ENCODE measurements at places on chromosomes 7 and 10.
A peak's percentile ranks its signal among the peaks of the same experiment; 100 is the strongest.

DNA sequence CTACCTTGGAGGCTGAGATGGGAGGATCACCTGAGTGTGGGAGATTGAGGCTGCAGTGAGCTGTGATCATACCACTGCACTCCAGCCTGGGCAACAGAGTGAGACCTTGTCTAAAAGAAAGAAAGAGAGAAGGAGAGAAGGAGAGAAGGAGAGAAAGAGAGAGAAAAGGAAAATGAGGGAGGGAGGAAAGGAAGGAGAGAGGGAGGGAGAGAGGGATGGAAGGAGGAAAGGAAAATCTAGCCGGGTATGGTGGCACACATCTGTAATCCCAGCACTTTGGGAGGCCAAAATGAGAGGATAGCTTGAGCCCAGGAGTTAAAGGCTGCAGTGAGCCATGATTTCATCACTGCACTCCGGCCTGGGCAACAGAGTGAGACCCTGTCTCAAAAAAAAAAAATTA, 42.9 kb upstream of the GTF2IRD1 start:
- no peak for DNase-seq

- DNase-seq: no peak
Measured at GRCh38 chr7:84568781-84569180, 374.2 kb upstream of the SEMA3A start.

DNA sequence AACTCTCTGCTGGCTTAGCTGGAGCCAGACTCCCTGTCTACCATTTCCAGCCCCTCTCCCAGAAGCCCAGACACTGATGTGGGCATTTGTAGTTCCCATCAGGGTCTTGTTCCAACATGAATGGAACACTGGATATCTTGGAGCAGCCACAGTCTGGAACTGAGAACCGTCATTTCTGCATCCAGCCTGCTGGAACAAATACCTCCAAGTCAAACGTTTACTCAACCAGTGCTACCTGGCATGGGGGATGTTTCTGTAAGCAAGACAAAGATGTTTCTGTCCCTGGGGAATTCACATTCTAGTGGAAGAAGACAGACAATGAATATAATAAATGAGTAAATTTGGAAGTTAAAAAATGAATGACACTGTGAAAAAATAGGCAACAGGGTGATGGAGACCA, 70.8 kb upstream of the ZNF438 start:
- no peak for DNase-seq

DNA sequence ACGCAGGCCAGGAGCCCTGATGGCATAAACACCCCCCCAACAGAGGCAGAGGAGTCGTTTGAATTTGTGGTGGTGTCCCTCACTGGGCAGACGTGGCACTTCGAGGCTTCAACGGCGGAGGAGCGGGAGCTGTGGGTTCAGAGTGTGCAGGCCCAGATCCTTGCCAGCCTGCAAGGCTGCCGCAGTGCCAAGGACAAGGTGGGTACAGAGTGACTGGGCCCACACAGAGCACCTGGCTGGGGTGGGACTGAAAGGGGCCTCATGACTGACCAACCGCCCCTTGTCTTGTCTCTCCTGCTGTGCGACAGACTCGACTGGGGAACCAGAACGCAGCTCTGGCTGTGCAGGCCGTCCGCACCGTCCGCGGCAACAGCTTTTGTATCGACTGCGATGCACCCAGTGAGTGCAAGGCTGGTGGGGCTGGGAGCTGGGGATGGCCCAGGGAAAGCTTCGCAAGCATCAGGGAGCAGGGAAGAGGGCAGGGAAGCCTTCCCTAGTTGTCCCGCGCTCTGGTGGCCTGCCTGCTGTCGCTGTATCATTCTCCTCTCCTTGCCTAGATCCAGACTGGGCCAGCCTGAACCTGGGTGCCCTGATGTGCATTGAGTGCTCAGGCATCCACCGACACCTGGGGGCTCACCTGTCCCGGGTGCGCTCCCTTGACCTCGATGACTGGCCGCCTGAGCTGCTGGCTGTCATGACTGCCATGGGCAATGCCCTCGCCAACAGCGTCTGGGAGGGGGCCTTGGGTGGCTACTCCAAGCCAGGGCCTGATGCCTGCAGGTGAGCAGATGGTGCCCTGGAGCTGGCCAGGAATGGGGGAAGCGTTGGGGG, 25.4 kb downstream of the GBX1 start:
- no peak for DNase-seq

GRCh38 chr10:90635111-90635765, 222.6 kb downstream of the HTR7 start:
- no peak for DNase-seq

GRCh38 chr10:21292763-21293517, 232.5 kb downstream of the SKIDA1 start:
- DNase-seq: peak; percentile 100

DNA sequence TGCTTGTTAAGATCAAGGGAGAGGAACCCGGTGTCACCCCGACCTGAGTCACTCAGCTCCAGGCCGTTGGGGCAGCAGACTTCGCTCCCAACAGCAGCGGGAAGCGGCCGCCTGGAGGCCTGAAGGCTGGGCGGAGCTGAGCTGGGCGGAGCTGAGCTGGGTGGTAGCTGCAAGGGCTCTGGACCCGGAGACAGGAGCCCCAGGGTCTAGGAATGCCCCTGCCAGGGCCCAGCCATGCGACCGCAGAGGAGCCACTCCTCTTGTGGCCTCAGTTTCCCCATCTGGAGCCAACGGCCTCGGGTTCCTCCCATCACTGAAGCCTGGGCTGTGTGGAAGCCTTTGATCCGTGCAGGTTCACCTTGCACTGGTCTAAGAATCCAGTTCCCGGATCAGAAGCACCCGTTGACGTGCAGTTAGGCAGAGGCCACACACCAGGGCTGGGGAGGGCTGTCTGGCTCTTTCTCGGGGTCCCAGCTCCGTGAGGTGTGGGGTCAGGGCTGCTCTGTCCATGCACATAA, 21.9 kb upstream of the DPYSL4 start:
- no peak for DNase-seq

GRCh38 chr10:36492590-36493515, 632.5 kb upstream of the ANKRD30A start:
- DNase-seq: no peak

- DNase-seq: no peak
Measured at GRCh38 chr10:104333032-104333727, 5.1 kb downstream of the ITPRIP start.

- DNase-seq: no peak
Measured at GRCh38 chr7:88069093-88069492, 135.0 kb downstream of the ADAM22 start.

DNA sequence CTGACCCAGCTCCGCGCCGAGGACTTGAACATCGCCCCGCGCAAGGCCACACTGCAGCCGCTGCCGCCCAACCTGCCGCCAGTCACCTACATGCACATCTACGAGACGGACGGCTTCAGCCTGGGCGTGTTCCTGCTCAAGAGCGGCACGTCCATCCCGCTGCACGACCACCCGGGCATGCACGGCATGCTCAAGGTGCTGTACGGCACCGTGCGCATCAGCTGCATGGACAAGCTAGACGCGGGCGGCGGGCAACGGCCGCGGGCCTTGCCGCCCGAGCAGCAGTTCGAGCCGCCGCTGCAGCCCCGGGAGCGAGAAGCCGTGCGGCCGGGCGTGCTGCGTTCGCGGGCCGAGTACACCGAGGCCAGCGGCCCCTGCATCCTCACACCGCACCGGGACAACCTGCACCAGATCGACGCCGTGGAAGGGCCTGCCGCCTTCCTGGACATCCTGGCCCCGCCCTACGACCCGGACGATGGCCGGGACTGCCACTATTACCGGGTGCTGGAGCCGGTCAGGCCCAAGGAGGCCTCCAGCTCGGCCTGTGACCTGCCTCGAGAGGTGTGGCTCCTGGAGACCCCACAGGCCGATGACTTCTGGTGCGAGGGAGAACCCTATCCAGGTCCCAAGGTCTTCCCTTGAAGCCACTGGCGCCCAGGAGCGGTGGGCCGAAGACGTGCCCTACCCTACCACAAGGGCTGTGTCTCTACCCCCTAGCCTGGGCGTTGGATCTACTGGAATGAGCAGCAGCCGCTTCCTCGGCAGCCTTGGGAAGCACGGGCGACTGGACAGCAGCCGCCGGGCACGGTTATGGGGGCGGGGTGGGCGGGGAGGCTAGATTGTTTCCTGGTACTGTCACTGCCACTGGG, 945 bp downstream of the ADO start:
- DNase-seq: peak; percentile 58

- no peak for DNase-seq
Measured at GRCh38 chr7:90759710-90760109, 163.6 kb downstream of the CDK14 start.

- peak; percentile 44 for DNase-seq
Measured at GRCh38 chr7:47501406-47501805, 80.5 kb downstream of the TNS3 start.

DNA sequence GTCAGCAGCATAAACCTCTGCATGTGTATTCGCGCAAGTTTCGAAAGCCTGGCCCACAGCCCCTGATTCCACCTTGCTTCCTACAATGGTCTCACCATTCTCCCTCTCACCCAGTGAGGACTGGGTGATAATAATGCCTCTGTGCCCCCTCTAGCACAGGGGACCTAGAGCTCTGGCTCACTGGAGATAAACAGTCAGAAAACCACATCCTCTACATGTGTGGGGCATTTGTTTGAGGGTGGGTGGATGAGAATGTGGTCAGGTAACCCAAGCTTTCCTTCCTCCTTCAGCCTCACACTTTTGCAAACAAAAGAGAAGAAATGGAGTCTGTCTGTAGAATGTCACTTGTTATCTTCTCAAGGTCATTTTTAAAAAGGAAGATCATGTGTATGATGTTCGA, 373.5 kb downstream of the KCNMA1 start:
- DNase-seq: no peak

DNA sequence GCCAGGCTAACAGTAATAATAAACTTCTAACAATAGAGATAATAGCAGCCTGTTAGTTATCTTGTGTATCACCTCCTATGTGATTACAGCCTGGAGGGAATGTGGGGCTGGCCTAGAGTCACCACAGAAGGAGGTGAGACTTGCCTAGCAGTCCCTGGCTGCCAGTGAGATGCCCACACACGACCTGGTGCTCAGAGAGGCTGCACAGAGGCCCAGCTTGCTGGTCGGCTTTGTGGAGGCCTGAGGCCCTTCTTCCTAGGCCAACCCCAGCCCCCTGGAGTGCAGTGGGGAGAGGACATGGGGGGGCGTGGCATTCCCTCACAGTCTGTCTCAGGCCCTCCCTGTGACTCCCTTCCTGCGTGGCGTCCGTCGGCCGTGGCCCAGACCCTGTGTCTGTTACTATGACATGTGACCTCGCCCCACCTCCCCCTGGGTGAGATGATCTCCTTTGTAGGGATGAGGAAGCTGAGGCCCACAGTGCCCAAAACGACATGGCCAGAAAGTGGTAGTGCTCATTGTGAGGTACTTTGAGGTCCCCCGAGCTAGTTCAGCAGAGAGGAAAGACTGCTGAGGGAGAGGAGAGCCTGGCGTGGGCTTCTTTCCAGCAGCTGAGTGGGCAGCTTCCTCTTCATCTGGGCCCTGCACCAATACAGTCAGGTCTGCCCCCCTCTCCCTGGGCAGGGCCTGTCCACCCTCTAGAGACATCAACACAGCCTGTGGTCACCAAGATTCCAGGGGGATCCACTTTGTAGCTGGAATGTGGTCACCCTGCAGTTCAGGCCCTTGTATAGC, 29.7 kb downstream of the UNC5B start:
- no peak for DNase-seq

DNA sequence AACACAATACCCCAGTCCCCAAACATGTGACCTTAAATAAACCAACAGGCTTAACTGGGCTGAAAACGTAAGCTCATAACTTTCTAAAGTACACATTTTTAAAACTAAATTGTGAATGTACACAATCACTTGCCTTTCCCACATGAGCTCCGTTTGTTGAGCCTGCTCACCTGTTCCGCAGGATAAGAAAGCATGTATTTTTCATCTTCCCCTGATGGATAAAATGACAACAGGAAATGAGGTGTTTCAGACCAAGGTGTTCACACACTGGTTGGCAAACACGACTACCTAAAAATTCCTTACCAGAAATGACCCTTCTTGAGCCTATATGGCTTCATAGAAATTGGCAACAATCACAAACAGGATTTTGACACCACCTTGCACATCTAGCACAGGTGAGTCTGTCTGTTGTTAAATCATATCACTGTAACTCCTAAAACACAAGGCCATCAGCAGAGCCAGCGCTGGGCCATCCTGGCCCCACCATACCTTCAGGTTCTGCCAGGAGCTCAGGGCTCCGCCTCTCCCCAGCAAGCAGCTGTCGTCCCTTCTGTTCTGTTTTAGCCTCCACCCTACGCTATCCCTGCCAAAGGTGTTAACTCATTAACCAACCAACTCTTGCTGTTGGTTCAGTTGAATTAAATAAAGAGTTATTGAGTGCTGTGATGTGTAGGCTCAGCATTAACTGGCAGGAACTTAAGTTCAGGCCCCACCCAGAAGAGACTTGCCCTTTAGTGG, 73.6 kb upstream of the RNF32 start:
- DNase-seq: no peak

- DNase-seq: peak; percentile 76
Measured at GRCh38 chr7:123979876-123980275, 53.0 kb downstream of the TMEM229A start.

GRCh38 chr10:37703833-37704382, 153.5 kb downstream of the ZNF248 start:
- no peak for DNase-seq

DNA sequence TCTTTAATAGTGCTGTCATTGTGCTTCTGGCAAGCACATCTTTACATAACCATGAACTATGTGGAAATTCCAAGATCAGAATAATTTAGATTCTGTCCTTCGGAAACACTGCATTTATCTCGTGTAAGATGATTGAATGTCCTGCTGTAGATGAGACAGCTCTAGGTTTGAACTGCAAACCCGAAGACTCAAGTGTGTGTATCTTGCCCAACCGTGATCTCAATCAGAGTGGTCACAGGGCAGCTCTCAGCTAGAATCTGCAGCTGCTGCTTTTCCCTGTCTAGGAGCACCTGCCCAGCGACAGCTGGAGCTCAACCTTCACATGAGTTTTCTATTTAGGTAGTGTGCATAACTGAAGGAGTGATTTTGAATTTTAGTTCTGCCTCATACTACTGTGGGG, 17.5 kb upstream of the KIF20B start:
- DNase-seq: no peak

DNA sequence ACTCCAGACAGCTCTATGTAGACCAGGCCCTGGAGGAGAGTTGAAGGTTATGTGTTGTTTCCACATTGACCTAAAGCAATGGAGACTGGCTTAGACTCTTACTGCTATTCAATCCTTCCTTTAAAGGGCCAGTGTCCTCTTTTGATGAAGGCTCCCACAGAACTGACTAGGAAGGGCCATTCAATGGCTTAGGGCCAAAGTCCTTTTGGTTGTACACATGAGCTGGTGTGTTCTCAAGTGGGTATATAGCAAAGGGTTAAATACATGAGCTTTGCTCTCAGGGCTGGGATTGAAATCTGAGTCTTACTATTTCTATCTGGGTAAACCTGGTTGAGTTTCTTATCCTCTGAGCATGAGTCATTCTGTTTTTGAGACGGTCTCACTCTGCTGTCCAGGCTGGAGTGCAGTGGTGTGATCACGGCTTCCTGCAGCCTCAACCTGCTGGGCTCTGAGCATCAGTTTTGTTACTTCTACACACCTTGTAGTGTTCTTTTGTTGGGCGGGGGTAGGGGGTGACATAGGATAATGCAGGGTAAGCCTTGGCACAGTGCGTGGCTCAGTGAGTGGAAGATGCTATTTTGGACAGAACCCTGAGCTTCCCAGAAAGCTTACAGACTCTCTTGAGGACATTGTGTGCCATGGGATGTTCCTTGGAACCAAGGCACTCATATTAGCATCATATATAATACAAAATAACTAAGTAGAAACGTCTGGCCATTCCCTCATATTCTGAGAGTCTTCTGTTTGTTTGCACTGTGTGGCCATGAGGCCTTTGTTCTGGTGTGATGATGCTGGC, 90.1 kb downstream of the ABCC2 start:
- DNase-seq: no peak
